ENCODE measurements at places on chromosomes 3 and 15.

- no peak for DNase-seq
Observed at GRCh38 chr15:99657996-99658395, 75.2 kb downstream of the LYSMD4 start.

GRCh38 chr3:72673011-72673771 lies 175.1 kb downstream of the SHQ1 start:
- no peak for DNase-seq

GRCh38 chr3:13590841-13591520 lies 42.1 kb downstream of the FBLN2 start:
- no peak for DNase-seq

DNA sequence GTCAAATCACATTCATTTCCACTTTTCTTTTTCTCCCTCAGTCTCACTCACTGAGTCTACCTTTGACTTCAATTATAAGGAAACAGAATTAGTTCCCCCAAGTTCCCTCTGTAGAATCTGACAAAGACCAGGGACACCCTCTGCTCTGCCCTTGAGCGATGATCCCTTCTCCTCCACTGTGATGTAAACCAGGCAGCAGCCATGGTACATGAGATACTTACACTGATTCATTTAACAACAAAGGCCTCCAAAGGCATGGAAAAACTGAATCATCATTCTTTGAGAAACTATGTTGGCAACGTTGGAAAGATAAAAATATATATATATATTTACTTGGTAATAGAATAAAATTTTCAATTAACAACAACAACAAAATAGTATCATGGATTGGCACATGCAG lies 84.1 kb downstream of the P3H2 start:
- DNase-seq, result no peak

- no peak for DNase-seq
Observed at GRCh38 chr3:177642804-177643125, 445.5 kb upstream of the TBL1XR1 start.

DNA sequence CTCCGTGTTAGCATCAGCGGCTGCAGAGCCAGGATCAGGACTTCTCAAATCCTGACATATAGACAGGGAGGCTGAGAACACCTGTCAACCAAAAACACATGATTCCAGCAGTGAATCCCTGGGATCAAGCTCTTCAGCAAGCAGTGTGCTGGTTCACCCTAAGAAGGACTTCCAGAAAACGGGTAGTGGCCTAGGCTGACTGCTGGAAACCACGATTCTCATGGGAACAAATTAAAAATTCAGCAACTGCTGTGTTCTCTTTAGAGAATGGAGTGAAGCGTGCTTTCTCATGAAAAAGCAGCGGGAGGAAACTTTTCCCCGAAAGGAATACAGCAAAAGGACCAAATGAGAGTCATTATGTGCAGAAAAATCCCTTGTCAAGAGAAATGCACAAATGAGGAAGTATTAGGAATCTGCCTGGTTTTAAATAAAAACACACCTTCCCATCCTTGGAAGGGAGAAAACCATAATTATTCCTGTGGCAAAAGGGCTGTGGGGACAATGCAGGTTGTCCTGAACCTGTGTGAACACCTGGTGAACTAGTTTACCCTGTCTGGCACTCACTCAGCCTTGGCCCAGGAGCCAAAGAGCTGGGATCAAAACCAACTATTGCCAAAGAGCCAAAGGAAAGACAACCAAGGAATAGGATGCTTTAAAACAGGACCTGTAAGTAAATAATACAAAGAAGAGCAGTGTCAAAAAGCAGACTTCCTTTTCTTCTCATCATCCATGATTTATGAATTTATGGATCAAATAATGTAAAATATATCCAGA lies 13.4 kb downstream of the IL12A start:
- no peak for DNase-seq

GRCh38 chr3:70771426-70772147 lies 459.1 kb upstream of the MDFIC2 start:
- no peak for DNase-seq

GRCh38 chr3:54983266-54984099 lies 55.6 kb upstream of the LRTM1 start:
- no peak for DNase-seq

GRCh38 chr15:44593042-44593736 lies 56.2 kb downstream of the EIF3J start:
- DNase-seq, result no peak
